ENCODE measurements at places on chromosomes 3 and 15. TPM values are rescaled to one million over a fixed set of nuclear protein-coding genes. Genes with fewer than 3 reads are reported as not detected.

DNA sequence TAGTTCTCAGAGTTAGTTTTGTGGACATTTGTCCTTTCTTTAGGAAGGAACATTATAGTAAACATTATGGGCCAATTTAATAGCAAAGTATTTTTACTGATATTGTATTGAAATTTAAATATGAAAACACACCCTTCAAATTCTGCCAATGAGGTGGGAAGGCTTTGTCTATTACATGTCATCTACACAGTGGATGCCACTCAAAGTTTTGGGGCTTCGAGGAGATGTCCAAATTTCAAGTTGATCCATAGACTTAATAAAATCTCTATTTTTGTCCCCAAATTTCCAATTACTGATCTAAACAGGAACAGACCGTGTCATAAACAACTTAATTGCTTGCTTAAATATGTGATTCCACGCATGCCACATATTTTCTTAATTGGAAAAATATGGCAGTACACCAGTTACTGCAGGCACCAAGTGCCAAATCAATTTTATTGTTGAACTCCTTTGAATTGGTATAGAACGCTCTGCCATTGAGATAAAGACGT is 1.7 kb downstream of the SHOX2 start:
- DNase-seq, result no peak

GRCh38 chr3:81033684-81034083 is 727.8 kb downstream of the GBE1 start:
- DNase-seq, result no peak

- no peak for DNase-seq
These were observed 132.3 kb upstream of the UMPS start for GRCh38 chr3:124597979-124598378.

DNA sequence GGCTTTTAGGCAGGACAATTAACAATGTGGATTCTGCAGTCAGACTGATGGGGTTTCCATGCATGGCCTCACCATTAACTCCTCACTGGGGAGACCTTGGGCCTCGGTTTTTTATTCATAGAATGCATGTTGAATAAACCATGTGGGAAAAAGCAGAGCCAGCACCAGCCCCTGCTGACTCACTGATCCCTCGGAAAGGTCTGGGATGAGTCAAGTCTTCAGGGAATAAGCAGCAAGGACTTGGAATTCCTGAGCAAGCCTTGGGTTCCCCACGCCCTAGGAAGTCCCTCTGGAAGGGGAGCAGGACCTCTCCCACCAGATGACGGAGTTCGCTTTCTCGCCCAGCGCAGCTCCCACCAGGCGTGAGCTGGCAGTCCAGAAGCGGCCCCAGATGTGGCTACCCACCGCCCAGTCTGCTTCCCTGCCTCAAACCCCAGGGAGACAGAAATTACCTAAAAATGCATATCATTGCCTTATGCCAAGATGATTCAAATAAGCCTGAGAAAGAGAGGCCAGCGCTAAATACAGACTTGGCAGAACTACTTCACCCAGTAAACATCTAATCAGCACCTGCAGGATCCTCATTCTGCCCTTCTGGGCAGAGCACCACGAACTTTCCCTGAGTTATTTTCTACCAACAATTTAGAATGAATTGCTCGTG is 45.4 kb downstream of the BTD start:
- DNase-seq, result peak; percentile 99

- DNase-seq, result no peak
These were observed 672.9 kb downstream of the MECOM start for GRCh38 chr3:168990621-168991020.

IFT80 gene
- total RNA-seq, result 17.7 TPM

DNA sequence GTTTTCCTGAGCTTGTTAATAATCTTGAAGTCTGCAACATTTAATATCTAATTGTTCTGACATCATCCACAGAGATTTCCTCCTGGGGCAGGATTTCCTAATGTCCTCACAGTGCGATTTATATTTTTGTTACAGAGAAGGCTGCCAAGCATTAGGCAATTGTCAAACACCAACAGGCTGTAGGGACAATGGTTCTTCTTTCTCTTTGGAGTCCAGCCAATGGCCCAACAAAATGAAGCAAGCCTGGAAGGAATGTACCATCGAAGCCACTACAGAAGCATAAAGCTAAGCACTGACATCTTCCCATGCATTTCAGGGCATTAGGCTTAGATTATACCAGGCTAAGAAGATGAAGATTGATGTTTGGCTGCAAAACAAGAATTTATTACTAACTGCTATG is 173.0 kb upstream of the FRMD4B start:
- DNase-seq, result no peak

- DNase-seq, result no peak
These were observed 173.3 kb downstream of the PDZRN3 start for GRCh38 chr3:73451301-73451944.

- DNase-seq, result no peak
These were observed 318.6 kb downstream of the FHIT start for GRCh38 chr3:60932643-60933042.

GRCh38 chr3:151047636-151048035 is 37.8 kb upstream of the MED12L start:
- DNase-seq, result no peak

DNA sequence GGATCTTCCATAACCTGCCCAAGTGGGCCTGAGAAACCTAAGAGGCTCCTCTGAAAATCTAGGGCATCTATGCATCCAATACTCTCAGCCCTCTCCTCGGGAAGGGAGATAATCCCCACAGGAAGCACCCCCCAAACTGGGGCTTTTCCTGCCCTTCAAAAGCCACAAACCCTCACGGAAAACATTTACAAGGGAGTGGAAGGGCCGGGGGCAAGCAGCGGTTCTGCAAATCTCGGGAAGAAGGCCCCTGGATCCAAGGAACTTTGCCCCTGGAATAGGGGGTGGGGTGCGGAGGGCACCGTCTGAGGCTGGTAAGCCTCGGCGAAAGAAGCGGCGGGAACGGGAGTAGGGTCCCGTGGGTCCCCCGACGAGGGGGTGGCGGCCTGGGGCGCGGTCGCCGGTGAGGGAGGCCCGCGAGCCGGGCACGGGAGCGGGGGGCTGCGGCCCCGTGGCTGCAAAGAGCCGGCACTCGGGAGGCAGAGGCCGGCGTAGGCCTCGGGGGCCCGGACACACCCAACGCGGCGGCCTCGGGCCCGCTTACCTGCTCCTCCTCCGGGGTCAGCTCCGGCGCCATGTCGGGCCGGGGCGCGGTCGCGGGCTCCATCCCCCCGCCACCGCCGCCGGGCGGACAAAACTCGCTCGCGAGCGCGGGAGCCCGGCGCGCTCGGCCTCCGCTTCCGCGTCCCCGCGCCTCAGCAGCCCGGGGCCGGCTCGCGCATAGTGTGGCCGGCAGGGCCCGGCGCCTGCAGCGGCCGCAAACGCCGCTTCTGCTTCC is 755 bp downstream of the PTPN9 start:
- no peak for DNase-seq

- no peak for DNase-seq
These were observed 64.0 kb upstream of the AKAP13 start for GRCh38 chr15:85316244-85316934.

GRCh38 chr3:106485217-106485616 is 616.4 kb upstream of the CBLB start:
- no peak for DNase-seq

- DNase-seq, result no peak
These were observed 27.2 kb downstream of the LRRC2 start for GRCh38 chr3:46538803-46539442.

DNA sequence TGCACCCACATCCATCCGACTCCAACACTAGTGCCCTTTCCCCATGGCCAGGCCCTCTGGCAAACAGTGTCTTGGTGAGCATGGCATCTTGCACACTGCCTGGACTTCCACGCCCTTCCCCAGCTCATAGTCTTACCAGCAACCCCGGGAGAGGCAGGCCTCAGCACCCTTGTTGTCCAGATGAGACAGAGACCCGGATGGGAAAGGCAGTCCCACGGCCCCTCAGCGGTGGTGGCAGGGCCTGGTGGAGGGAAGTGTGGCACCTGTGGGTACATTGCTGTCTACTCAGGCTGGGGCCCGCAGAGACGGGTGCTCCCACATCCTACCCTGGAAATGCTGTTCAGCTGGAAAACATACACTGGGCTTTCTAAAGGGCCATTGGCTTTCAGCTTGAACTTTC is 28.4 kb downstream of the HDAC11 start:
- no peak for DNase-seq

DNA sequence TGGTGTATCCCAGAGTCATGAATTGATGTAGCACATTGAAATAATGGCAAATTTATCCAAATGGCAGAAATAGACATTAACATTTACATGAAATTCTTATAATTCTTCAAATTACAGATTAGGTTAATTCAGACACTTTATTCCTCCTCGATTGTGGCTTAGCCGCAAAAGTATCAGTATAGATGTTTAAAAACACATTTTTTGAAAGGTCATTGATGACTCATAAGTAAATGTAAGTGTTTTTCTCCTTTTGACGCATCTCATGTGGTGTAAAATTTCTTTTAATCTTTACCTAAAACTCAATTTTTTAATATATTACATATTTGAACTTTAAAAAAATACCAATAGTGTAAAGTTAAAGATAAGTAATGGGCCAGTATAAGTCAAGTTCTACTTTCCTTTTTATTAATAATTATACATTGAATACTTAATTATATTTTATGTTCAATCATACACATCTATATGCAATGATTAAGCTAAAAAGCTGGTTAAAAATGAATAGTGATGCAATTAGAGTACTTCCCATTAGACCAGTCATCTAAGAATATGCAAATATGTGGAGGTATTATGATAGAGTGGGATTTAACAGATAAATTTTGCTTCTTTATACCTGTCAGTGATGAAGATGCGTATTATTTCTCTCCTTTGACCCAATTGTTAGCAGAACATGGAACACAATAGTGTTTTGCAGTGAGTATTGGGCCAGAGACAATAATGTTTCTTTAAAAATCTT is 678.1 kb upstream of the DPPA4 start:
- no peak for DNase-seq

CCDC9B gene
- 25.1 TPM for total RNA-seq

DNA sequence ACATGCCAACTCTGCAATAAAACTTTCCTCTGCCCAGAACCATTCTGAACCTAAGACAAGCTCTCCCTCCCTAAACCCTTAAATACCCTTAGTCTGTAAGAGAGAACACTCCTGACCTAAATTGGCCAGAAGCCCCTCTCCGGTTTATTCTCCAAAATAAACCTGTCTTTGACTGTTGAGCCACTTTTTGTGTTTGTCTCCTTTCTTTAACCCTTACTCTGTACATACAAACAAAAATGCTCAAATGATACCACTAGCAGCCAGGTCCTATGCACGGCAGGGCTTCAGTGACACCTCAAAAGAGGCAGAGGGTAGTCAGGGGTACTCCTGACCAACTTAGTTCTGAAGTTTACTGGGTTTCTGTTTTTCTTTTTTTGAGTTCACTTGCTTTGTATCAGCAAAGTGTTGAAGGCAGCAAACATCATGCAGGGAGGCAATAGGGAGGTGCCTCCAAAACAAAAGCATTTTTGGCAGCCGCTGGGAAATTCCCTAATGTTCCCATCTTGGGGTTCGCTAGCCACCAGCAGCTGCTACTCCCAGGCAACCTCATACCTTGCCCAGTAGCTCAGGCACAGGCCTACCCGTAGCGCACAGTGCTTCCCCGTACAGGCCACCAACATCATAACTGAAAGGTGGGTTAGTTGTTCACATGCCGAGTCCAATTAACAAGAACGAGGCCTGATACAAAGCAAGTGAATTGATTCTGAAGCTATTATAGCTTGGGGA is 62.9 kb upstream of the GCNT3 start:
- no peak for DNase-seq

FMN1 gene
- total RNA-seq, result 0.04 TPM

ADAMTS7 gene
- 6.6 TPM for total RNA-seq

DNA sequence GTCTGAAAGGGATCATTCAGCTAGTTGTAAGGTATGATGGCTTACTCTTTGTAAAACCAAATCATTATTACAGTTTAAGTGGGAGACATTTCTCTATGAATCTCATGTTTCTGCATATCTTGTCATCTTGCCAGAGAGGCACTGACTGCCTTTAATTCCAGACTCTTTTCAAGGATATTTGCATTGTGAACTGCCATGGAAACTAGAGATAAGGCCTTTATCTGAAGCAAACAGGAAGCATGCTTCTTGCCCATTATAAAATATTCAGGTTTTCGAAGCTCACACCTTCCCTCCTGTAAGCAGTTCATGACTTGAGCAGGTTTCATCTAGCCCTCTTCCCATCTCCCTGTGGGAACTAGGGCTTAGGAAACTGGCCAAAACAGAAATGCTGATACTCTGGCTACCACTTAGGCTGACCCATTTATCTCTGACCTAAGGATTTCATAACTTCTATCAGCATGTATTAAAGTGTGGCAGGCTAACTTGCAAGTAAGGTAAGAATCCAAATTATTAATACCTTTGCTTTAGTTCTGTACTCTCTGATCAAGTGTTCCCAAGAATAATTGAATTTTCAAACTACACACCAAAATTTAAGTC is 326.6 kb upstream of the ALCAM start:
- peak; percentile 5 for DNase-seq

- DNase-seq, result no peak
These were observed 61.1 kb downstream of the KCNAB1 start for GRCh38 chr3:156181509-156181908.

GRCh38 chr3:143002727-143003126 is 1.4 kb downstream of the U2SURP start:
- DNase-seq, result no peak

DNA sequence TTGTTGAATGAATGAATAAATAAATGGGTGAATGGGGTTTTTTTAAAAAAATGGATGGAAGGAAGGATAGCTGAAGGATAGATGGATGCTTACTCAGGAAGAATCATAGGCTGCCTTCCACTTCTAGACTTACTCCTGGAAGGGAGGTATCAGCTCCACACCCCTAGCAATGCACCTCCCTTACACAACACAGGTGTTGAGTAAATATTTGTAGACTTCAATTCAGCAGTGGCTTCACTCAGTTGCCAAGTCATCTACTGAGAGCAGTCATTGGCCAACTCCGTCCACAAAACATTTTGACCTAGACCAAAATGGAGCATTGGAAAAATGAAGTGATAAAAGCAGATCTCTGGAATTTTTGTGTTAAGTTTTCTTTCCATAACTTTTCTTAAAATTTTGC is 65.5 kb upstream of the ST8SIA2 start:
- no peak for DNase-seq

ADGRG7 gene
- not detected for total RNA-seq

GRCh38 chr3:83934192-83935021 is 1024.4 kb upstream of the CADM2 start:
- DNase-seq, result no peak

DNA sequence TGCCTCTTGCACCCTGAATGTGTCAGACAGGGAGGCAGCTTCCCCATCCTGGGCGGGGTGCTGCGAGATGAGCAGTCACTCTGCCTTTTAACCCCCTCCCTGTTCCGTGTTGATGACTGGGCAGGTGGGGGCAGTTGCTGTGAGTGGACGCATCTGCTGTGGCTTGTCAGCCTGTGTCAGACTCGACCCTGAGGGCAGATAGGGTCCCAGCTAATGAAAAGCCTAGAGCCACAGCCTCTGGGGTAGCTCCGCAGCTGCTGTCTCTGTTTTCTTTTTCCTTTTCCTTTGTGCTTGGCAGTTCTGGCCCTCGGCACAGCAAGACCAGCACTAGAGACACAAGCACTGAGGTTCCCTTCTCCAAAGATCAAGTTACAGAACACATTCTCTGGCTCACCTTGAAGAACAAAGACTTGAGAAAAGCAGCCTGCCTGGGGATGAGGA is 43.0 kb upstream of the GLCE start:
- DNase-seq, result no peak

IL12A gene
- 0.40 TPM for total RNA-seq

Data from pulmonary artery endothelial cell (primary cell).